Tibial nerve (tissue), 4 donors: ENCODE measurements at places on chromosomes 13 and 19. TPM values are rescaled to one million over a fixed set of nuclear protein-coding genes. Genes with fewer than 3 reads are reported as not detected.

GRCh38 chr13:30487075-30487470 lies 21.3 kb upstream of the HMGB1 start:
- DNase-seq: no peak
- H3K27ac ChIP-seq: no peak overlapping the region
- no peaks in the 10 kb centered on the region for H3K27me3 ChIP-seq
- no peaks in the 10 kb centered on the region for H3K36me3 ChIP-seq

GRCh38 chr19:17415121-17415520 lies 4.7 kb upstream of the MVB12A start:
- H3K4me3 ChIP-seq: no peak overlapping the region
- no peak overlapping the region for H3K27ac ChIP-seq
- H3K4me1 ChIP-seq: no peaks in the 10 kb centered on the region
- H3K36me3 ChIP-seq: no peaks in the 10 kb centered on the region

DNA sequence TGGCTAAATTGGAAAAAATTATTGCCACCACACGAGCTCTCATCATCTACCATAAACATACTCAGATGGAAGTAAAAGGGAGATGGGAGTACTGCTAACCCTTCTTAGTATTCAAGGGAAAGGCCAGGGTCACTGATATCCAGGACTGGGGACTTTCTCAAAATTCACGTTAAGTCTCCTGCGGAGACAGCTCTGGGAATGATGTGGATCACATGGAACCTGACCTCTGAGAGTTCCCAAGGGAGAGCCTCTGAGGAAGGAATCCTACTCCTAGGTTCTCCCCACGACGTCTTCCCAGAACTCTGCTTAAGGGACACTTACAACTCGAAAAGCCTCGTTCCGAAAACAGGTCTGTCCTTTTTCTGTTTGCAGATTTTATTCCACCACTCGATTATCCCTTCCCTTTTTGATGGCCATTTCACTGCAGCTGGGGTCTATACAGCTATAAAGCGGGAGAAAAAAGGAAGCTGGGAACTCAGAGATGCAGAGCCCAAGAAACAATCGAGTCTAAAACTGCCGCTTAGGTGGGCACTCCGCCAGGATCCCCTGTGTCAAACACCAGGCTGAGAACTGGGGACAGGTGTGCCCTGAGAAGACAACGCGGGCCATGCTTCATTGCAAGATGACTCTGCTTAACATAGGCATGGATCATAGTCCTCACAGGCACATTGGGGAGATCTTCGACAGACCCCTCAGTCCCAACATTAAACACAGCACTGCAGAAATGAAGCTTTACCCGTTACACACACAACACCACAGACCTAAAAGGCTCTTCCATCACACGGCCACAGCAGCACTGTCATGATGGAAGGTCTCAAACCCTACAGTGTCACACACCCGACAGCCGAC lies 823 bp upstream of the ZNF567 start:
- no peaks in the 10 kb centered on the region for H3K27me3 ChIP-seq
- H3K4me1 ChIP-seq: peaks cover 18% of the 10 kb centered on the region
- peak overlapping the region; percentile 85 for H3K4me3 ChIP-seq

DNA sequence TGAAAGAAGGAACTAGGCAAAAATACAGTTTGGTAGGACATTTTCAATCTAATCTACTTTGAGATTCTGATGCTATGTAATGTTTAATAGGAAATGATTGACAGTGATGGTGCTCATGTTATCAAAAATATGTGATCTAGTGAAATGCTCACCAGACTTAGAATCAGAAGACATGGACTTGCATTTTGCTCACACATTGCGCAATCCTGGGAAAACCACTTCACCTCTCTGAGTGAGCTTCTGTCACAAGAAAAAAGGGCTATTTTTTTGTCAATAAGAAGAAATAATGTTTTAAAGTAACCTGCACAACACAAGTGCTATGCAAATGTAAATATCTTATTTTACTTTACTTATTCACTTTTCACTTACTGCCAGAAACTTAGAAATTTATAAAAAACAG lies 380.9 kb upstream of the HTR2A start:
- H3K4me1 ChIP-seq: no peaks in the 10 kb centered on the region
- no peak overlapping the region for H3K4me3 ChIP-seq
- H3K27me3 ChIP-seq: no peaks in the 10 kb centered on the region
- no peak overlapping the region for H3K27ac ChIP-seq

ERFL gene
- total RNA-seq: 0.30 TPM

IZUMO4 gene
- total RNA-seq: 28.6 TPM

GRCh38 chr13:84127597-84128128 lies 245.4 kb upstream of the SLITRK1 start:
- H3K27ac ChIP-seq: no peak overlapping the region
- DNase-seq: no peak
- no peaks in the 10 kb centered on the region for H3K4me1 ChIP-seq

DNA sequence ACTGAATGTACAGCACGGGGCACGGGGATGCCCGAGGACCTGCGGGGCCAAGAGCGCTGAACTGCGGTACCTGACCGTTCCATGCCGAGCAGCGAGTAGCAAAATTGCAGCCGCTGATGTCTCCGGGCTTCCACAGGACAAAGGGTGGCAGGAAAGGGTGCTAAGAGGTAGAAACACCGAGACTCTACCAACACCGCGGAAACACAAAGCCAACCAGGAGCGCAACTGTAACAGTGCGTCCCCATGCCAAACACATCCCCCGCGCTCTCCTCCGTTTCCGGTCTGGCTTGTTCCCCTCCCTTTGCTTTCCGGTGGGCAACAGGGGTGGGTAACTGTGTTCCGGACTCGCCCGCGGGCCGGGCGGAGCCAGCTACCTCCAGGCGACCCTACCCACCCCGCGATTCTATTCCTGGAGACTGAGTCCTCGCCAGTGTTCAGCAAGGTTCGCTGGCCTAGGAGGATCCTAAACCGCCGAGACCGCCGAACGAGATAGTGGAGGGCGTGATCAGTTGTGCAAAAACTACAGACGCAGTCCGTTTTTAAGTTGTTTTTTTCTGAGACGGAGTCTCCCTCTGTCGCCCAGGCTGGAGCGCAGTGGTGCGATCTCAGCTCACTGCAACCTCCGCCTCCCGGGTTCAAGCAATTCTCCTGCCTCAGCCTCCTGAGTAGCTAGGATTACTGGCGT lies 34.9 kb upstream of the NEK3 start:
- H3K27ac ChIP-seq: peak overlapping the region; percentile 81
- H3K27me3 ChIP-seq: no peaks in the 10 kb centered on the region
- peaks cover 26% of the 10 kb centered on the region for H3K4me1 ChIP-seq
- peaks cover 3% of the 10 kb centered on the region for H3K36me3 ChIP-seq
- DNase-seq: peak; percentile 85

GRCh38 chr19:1935484-1936208 lies 5.3 kb upstream of the CSNK1G2 start:
- no peaks in the 10 kb centered on the region for H3K36me3 ChIP-seq
- no peak for DNase-seq
- no peak overlapping the region for H3K4me3 ChIP-seq
- peaks cover 12% of the 10 kb centered on the region for H3K4me1 ChIP-seq
- H3K27me3 ChIP-seq: no peaks in the 10 kb centered on the region

- no peaks in the 10 kb centered on the region for H3K4me1 ChIP-seq
- DNase-seq: no peak
- no peak overlapping the region for H3K4me3 ChIP-seq
- H3K36me3 ChIP-seq: no peaks in the 10 kb centered on the region
These were observed 66.9 kb downstream of the NHLRC3 start for GRCh38 chr13:39105110-39105509.

APOC4 gene
- total RNA-seq: not detected

GRCh38 chr13:33263484-33263883 lies 22.1 kb downstream of the STARD13 start:
- no peak overlapping the region for H3K4me3 ChIP-seq
- H3K27ac ChIP-seq: peak overlapping the region; percentile 97
- H3K36me3 ChIP-seq: no peaks in the 10 kb centered on the region
- H3K27me3 ChIP-seq: no peaks in the 10 kb centered on the region
- DNase-seq: no peak

RXFP2 gene
- not detected for total RNA-seq

ZNF730 gene
- total RNA-seq: not detected

GRCh38 chr13:99751517-99752199 lies 219.9 kb downstream of the ZIC5 start:
- no peak overlapping the region for H3K27ac ChIP-seq
- no peaks in the 10 kb centered on the region for H3K36me3 ChIP-seq
- H3K27me3 ChIP-seq: no peaks in the 10 kb centered on the region
- DNase-seq: no peak
- H3K4me1 ChIP-seq: no peaks in the 10 kb centered on the region

DNA sequence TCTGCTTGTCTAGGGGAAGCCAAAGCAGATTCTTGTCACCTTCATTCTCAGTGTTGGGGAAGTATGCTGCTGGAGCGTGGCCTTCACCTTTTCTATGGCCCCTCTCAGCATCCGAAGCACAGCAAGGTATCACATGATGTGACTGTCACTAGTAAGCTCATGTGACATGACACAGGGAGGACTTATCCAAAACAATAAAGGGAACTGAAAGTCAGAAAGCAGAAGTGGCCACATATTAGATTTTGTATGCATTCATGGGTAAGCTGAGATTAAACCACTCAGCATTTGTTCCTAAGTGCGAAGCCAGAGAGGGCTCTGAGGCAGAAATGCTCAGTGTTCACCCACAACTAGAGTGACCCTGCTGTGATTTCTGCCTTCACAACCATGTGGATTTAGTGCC lies 72.8 kb upstream of the PCDH8 start:
- peak; percentile 30 for DNase-seq
- no peak overlapping the region for H3K4me3 ChIP-seq
- H3K4me1 ChIP-seq: no peaks in the 10 kb centered on the region
- H3K27me3 ChIP-seq: no peaks in the 10 kb centered on the region
- H3K27ac ChIP-seq: no peak overlapping the region
- H3K36me3 ChIP-seq: no peaks in the 10 kb centered on the region
